T-helper 17 cell (primary cell): ENCODE measurements at places on chromosomes 5 and 9.

DNA sequence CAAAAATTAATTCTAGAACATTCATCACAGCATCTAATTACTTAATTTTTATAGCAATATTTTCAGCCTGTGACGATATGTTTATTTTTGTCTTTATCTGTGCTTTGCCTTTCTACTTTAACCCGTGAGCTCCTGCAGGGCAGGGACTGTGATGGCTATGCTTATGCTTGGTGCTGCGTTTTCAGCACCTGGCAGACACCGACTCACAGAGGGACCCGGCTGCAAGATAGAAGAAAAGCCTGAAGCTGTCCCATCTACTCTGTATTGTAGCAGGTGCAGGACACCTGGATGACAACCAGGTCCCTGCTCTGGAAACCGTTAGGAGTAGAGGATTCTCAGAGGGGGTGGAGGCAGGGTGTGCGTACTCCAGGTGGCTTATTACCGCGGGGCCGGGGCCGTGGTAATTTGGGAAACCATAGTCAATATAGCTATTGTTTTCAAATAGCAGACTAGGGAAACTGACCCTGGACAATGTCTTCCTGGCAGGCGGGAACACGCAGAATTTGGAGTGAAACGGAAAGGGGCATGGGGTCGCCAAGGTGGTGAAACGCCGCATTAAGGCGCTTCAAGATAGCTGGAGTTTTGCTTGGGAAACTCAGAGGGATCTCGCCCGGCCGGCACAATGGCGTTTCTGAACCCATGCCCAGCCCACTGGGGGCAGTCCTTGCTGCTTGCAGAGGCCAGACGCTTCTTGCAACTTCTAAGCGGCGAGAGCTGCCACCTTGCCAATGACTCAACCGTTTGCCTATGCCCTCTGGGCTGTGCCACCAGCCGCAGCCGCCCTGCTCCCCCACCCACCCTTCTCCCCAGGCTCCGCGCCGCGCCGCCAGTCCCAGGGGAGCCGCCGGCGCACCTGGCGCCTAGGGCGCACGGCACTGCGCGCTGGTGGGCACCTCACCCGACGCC, 140.1 kb upstream of the PALM2AKAP2 start:
- DNase-seq, result no peak

DNA sequence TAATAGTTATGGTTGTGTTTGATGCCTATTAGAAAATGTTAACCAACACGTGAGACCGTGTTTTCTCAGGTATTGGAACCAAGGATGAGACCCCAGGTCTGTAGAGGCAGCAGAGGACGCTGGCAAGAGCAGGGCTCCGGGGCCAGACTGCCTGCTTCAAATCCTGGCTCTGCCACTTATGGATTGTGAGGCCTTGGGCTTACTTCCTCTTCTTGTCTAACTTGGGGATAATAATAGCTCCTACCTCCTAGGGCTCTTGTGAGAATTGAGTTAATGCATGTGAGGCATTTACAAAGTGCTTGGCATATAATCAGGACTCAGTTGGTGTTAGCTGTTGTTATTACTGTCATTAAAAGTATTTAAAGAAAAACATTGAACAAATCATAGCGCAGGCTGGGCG, 85.5 kb upstream of the PITX1 start:
- no peak for DNase-seq

GRCh38 chr9:74304598-74304997, 192.5 kb upstream of the RORB start:
- no peak for DNase-seq

DNA sequence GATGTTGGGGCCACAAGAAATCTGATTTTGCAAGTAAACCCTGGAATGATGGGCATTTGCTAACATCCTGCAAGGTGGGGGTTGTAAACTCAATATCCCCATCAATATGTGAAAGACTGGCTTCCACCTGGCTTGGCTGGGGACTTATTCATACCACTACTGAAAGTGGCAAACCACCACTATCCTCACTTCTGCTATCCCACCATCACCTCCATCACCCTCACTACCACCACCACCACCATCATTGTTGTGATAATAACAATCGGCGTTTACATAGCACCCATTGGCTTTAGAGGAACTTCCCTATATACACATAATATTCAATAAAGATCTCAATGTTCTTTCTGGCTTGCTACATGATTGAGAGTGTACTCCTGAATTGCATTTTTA, 224.7 kb upstream of the DAP start:
- DNase-seq, result no peak

- DNase-seq, result no peak
Observed at GRCh38 chr5:143186623-143187022, 216.9 kb downstream of the NR3C1 start.
